Fibroblast of skin of back (primary cell): ENCODE measurements at places on chromosomes 2 and 18.

GRCh38 chr2:20614201-20615067 is 36.5 kb downstream of the HS1BP3 start:
- DNase-seq: no peak

- no peak for DNase-seq
These were observed 17.8 kb upstream of the TMEM18 start for GRCh38 chr2:694906-695510.

GRCh38 chr2:118834901-118835745 is 12.3 kb downstream of the EN1 start:
- DNase-seq: no peak

- DNase-seq: peak; percentile 41
These were observed 48.7 kb upstream of the NBEAL1 start for GRCh38 chr2:202965810-202966460.

GRCh38 chr18:69088973-69089372 is 291.1 kb downstream of the CCDC102B start:
- no peak for DNase-seq
